ENCODE measurements at places on chromosomes 13 and 19.

- DNase-seq: no peak
- H3K27ac ChIP-seq: no peak overlapping the region
- no peak overlapping the region for H3K4me3 ChIP-seq
- no peaks in the 10 kb centered on the region for H3K36me3 ChIP-seq
These were observed 29.5 kb downstream of the UNC13A start for GRCh38 chr19:17658666-17659065.

DNA sequence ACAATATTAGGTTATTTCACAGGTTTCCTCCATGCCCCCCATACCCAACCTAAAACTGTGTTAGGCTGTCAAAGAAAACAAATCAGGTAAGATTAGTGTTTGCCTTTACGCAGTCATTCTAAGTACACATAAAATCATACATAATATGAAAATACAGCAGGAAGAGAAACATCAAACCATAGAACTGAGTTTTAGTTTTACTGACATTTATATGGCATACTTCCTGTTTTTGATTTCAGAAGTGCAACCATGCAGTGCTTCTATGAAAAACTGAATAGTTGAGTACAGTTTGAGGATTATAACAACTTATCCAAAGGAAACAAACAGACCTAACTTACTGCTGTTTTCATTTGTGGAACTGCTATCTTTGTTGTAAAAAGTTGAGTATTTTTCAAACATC, 91.3 kb downstream of the KCNRG start:
- peaks cover 9% of the 10 kb centered on the region for H3K4me1 ChIP-seq
- H3K36me3 ChIP-seq: no peaks in the 10 kb centered on the region
- H3K27ac ChIP-seq: peak overlapping the region; percentile 75
- DNase-seq: no peak
- H3K4me3 ChIP-seq: no peak overlapping the region
- H3K27me3 ChIP-seq: no peaks in the 10 kb centered on the region

- H3K4me3 ChIP-seq: no peak overlapping the region
- H3K27me3 ChIP-seq: no peaks in the 10 kb centered on the region
- no peak overlapping the region for H3K27ac ChIP-seq
- DNase-seq: no peak
- no peaks in the 10 kb centered on the region for H3K4me1 ChIP-seq
These were observed 150.4 kb downstream of the POSTN start for GRCh38 chr13:37448153-37448552.

GRCh38 chr13:77219401-77219800, 107.5 kb downstream of the MYCBP2 start:
- H3K4me3 ChIP-seq: no peak overlapping the region
- no peak overlapping the region for H3K27ac ChIP-seq
- no peak for DNase-seq
- peaks cover 12% of the 10 kb centered on the region for H3K36me3 ChIP-seq
- H3K27me3 ChIP-seq: no peaks in the 10 kb centered on the region

All from thymus (tissue), 14 donors.